Right ventricle myocardium inferior (tissue), 1 donor: ENCODE measurements at places on chromosomes 6 and 20.
A peak's percentile ranks its signal among the peaks of the same experiment; 100 is the strongest.

- no peak for DNase-seq
Observed at GRCh38 chr6:4314201-4314707, 178.9 kb upstream of the ECI2 start.

GRCh38 chr20:50111829-50112495, 988 bp downstream of the UBE2V1 start:
- DNase-seq: no peak

DNA sequence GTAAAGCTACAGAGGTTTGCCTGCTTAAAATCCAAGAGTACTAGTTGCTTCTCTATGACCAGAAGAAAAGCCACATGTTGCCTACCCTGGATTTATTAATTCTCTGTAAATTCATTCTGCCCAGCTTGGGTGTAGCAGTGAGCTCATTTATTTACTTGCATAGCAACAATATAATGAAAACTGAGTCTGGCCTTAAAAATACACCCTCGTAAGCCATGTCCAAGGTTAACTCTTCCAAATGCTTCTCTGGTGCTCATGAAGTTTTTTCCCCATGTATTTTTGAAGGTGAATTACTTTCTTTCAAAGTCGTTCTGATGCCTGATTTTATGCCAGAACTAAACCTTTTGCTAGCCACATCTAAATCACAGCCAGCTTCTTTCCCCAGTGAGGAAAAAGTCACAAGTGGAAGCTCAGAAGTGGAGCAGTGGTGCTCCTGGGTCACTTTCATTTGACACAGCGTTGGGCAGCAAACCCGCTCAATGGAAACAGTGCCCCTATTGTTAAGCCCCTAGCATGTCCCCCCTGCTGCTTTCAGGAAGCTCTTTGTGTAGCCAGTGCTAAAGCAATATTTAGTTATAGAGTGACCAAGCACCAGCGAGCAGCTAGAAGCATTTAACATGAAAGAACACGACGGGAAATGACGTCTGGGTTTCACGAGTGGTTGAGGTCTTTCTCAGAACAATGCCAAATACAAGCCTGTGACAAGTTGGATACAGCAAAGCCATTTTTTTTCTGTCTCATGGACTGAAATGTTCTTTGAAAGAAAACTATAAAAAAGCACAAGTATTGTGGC, 29.8 kb downstream of the NEDD9 start:
- no peak for DNase-seq

- DNase-seq: no peak
Observed at GRCh38 chr6:52801188-52801841, 2.3 kb downstream of the GSTA1 start.

DNA sequence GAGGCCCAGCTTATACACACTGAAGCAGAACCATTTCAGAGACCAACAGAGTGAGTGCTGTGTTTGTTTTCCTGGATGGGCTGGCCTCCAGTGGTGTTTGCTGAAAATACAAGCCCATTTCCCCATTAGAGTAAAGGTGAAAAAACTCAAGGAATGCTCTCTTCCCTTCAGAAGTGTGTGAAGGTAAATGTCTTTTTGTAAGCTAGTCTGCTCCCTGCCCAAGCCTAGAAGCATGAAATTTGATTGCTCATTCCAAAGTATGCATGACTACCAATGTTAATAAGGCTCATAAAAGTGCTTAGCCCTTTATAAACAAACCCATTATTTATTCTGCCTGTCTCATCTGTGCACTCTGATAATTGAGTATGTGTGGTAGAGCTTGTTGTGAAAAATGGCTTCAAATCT, 59.1 kb downstream of the ADGRF1 start:
- no peak for DNase-seq

- no peak for DNase-seq
Observed at GRCh38 chr20:35582741-35583404, 32.8 kb upstream of the SPAG4 start.

- DNase-seq: peak; percentile 1
Observed at GRCh38 chr20:35005463-35005961, 49.8 kb downstream of the MYH7B start.

DNA sequence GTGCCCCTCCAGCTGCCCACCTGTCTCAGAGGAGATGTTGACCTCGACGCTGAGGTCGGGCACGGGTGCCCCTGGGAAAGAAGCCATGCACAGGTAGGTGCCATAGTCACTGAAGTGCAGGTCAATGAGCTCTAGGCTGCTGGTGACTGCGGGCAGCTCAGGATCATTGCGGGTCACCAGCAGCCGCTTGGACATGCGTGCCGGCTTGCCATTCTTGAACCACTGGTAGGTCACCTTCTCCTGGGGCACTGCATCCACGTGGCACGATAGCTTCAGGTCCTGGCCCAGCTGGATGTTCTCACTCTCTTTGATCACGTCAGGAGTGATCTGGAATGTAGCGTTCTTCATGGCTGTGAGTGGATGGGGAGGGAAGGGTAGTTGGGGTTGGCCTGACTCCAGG, 45.7 kb downstream of the MDGA1 start:
- no peak for DNase-seq

- no peak for DNase-seq
Observed at GRCh38 chr6:56913285-56914074, 41.4 kb upstream of the BEND6 start.

DNA sequence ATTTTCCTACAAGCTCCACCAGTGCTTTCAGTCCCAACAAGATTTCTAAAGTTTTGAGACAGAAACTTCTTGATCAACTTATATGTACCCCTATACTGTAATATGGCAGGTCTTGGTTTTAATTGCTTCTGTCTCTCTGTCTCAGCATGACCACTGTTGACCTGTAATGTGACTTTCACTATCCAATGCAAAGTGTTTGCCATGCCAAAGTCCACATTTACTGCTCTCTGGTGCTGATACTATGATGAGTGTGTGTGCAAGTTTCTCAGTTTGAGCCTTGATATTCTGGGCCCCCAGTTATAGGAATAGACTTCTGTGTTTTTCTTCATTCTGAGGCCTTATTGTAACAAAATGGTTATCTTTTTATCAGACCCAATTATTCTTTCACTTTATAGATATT, 45.8 kb downstream of the OR2J2 start:
- no peak for DNase-seq

GRCh38 chr20:5128886-5129285, 2.1 kb downstream of the CDS2 start:
- DNase-seq: no peak

DNA sequence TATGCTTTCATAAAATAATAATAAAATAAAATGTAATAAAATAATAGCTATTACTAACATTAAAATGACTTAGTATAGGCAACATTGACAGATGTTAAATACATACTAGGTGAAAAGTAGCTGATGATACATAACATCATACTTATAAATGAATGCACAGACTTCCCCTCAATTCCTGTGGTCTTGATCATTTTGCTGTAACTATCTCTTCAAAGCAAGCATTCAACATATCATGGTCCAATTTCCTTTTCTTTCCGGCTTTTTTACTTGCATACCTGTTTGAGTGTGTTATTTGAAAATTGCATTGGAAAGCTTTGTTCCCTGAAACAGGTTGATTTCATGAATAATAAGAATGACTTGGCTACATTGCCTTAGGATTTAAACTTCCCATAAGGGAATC, 309.3 kb downstream of the HDGFL1 start:
- no peak for DNase-seq

GRCh38 chr6:38152620-38153019, 333.1 kb downstream of the ZFAND3 start:
- no peak for DNase-seq

DNA sequence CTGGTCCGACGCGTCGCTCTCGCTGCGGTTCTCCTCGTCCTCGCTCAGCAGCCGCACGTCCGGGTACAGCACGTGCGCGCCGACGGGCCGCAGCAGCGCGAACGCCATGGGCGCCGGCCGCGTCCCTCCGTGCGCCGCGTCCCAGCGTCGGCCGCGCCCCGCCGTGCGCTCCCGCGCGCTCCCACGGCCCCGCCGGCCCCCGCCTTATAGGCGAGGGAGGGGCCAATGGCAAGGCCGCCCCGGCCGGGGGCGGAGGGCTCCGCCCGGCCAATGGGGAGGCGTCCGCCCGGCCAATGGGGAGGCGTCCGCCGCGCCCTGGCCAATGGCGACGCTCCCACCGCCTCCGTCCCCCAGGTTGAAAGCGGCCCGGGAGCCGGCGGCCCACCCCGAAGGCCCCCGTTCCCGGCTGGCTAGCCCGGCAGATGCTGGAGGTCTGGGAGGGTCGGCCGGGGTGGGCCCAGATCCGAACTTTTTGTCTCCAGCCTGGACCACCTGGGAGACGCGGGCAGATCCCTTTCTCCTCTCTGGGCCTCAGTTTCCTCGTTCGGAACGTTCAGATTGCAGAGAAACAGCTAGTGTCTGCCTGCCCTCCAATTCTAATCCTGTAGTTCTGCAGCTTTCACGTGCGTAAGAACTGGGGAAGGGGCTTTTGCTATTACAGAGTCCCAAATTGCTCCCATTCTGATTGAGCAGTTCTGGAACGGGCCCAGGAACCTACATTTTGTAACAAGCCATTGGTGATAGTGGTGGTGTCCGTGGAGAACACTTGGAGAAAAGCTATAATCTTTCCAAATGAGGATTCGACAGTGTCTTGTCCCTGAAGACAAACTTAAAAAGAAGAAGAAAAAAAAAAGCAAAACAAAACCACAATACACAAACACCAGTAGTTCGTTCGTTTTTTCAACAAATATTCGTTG, at the start of gene TCF15:
TCF15 (minus strand) TSS at position 180 of the 917 bp plus-strand sequence; CDS start at position 108, 72 bp downstream.
- DNase-seq: peak; percentile 76

DNA sequence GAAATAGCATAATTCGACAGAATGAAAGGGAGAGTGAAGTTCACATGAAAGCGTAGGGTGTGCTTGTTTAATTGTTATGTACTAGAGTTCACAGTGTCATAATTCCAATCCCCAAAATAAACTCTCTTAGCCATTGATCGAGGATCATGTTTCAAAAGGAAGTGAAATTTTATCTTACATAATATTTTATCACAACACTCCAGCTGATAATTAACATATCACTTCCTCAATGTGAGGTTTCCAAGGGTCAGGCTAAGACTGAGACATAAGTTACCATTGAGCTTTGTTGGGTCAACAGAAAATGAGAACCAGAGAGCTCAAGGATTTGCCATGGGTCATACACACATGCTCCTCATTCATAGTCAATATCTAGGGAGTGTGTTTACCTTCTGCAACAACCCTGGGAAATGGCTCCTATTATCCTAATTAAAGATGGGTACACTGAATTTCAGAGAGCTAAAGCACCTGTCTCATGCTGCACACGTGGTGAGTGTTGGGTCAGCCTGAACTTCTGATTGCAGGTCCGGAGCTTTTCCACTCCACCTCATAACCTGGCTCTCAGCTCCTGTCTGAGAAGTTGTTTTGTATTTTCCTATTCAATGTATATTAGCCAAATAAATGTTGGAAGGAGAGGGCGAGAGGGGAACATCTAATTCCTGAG, 3.0 kb downstream of the GSTA2 start:
- no peak for DNase-seq

- no peak for DNase-seq
Observed at GRCh38 chr20:25321991-25322390, 68.6 kb downstream of the ABHD12 start.

- no peak for DNase-seq
Observed at GRCh38 chr20:61555566-61555965, 303.5 kb downstream of the CDH4 start.

DNA sequence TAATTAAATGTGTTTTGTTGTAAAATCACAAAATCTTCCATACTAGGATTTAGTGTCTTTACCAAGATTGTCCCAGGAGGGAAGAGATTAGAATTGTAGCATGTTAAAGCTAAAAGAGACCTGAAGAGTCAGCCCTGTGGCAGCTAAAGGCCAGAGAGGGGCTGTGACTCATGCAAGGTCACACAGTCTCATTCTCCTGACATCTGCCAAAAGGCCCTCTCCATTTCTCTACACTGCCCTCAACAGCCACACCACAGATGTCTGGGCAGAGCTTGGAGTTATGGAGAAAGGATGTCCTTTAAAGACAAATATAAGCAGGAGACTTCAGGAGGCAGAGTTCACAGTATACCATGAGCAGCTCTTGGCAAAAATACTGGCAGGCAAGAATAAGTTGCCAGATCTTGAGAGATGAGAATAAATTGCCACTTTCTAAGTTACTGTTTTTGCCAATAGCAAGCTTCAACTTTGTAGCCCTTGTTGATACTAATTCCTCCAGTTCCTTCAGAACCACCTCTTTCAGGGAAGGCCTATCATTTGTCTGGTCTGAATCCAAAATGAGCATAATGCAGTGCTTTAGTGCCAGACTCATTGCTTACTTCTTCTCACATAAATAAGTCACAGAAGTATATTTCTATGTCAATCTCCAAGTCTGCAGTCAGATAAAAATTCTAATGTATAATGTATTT, 41.7 kb downstream of the AKIRIN2 start:
- no peak for DNase-seq

GRCh38 chr6:9332241-9332780, 897.0 kb upstream of the SLC35B3 start:
- DNase-seq: no peak
